ENCODE measurements at places on chromosomes 7 and 10. TPM values are rescaled to one million over a fixed set of nuclear protein-coding genes. Genes with fewer than 3 reads are reported as not detected.

DNA sequence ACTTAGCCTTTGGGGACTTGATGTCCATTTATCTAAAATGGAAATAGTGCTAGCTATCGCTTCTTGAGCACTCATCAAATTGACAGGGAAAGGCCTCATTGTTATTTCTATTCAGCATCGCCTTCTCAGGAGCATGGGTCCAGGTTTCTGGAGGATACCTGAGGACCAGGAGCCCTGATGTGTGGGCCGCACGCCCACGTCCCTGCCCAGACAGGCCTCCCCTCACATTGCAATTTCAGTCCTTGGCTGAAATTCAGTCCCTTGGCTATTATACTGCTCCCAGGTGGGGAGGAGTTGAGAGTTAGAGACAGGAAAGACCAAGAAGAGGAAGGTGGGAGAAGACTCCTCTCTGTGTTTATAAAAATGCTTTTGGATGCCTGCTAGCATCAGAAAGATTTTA, 38.9 kb downstream of the GPRIN2 start:
- H3K4me3 ChIP-seq = no peak overlapping the region
- no peaks in the 10 kb centered on the region for H3K4me1 ChIP-seq

- H3K36me3 ChIP-seq = no peaks in the 10 kb centered on the region
- H3K27me3 ChIP-seq = no peaks in the 10 kb centered on the region
- DNase-seq = no peak
Measured at GRCh38 chr10:103841519-103841918, 13.9 kb downstream of the SH3PXD2A start.

DNA sequence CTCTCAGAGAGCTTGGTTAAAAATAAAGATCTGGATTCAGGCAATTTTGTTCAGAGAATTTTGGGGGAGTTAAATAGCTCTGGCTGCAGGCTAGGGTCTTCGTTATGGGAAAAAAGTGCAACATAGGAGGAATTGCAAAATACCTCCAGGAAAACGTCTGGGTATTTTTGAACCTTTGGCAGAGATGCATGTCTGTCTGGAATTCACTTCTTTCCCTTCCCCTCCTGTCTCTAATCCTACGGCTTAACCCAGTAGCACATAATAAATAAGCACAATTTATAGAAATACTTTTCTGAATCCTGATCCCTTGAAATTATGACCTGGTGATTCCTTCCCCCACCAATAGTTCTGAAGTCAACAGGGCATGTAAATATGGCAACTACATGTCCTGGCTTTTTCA, 19.3 kb upstream of the NUP205 start:
- H3K27ac ChIP-seq = no peak overlapping the region
- no peaks in the 10 kb centered on the region for H3K4me1 ChIP-seq
- no peak for DNase-seq
- H3K36me3 ChIP-seq = no peaks in the 10 kb centered on the region
- H3K27me3 ChIP-seq = no peaks in the 10 kb centered on the region

Gene COPS6
- 94.9 TPM for total RNA-seq

DNA sequence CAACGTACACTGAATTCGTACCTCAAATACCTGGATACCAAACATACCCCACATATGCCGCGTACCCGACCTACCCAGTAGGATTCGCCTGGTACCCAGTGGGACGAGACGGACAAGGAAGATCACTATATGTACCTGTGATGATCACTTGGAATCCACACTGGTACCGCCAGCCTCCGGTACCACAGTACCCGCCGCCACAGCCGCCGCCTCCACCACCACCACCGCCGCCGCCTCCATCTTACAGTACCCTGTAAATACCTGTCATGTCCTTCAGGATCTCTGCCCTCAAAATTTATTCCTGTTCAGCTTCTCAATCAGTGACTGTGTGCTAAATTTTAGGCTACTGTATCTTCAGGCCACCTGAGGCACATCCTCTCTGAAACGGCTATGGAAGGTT, 9.5 kb upstream of the SGCE start:
- H3K4me1 ChIP-seq = no peaks in the 10 kb centered on the region
- no peaks in the 10 kb centered on the region for H3K36me3 ChIP-seq
- H3K4me3 ChIP-seq = no peak overlapping the region
- no peak overlapping the region for H3K27ac ChIP-seq

All from naive thymus-derived CD4-positive, alpha-beta T cell (primary cell).